ENCODE measurements at places on chromosomes 12 and 14. TPM values are rescaled to one million over a fixed set of nuclear protein-coding genes. Genes with fewer than 3 reads are reported as not detected.

ACOT2 gene
- polyA plus RNA-seq: 54.3 TPM

GRCh38 chr12:2543801-2544200 is 251.0 kb upstream of the FKBP4 start:
- DNase-seq: no peak

SRP54 gene
- 69.1 TPM for polyA plus RNA-seq

- DNase-seq: no peak
These were observed 280.4 kb downstream of the GALC start for GRCh38 chr14:87712396-87713090.

SCFD1 gene
- polyA plus RNA-seq: 93.4 TPM

GRCh38 chr12:26271889-26272492 is 76.6 kb downstream of the SSPN start:
- DNase-seq: no peak

DNA sequence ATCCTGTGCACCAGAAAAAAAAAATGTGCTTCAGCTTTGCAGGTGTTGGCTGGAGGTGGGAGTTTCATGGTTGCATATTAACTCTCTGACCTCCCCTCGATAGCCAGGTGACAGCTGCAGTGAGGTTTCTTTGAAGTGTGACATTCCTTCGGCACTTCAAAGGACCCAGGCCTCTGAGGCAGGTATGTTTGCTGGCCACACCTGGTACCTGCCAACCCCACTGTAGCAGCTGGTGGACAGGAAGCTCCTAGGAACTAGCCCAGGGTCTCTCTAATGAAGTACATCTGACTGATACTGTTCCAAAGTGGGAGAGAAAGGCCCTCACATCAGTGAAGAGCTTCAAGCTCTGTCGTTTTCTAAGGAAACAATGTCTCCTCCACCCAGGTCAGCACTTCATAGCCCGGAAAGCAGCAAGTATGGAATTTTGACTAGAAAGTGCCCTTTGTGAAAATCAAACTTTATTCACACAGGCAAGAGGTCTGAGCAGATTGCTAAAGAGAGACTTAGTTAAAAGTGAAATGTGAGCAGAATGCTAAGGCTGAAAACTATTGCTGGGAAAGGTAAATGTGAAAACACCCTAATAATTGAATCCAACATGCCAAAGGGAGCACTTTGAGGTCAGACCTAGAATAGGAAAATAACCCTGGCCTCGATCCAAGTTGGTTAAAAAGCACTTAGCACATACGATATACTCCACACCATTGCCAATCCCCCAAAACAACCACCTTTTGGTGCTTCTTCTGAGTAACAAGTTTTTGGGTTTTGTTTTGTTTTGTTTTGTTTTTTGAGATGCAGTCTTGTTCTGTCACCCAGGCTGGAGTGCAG is 71.3 kb downstream of the PHLDA1 start:
- DNase-seq: no peak

SLC25A47 gene
- polyA plus RNA-seq: not detected

C14orf39 gene
- 0.38 TPM for polyA plus RNA-seq

MYF6 gene
- polyA plus RNA-seq: 0.06 TPM

USP30 gene
- polyA plus RNA-seq: 30.1 TPM

- no peak for DNase-seq
These were observed 1.7 kb upstream of the RBM23 start for GRCh38 chr14:22920697-22921096.

P2RX2 gene
- polyA plus RNA-seq: 2.2 TPM

GRCh38 chr12:121812921-121813896 is 9.4 kb downstream of the SETD1B start:
- DNase-seq: no peak

PAPLN gene
- polyA plus RNA-seq: 22.9 TPM

DNA sequence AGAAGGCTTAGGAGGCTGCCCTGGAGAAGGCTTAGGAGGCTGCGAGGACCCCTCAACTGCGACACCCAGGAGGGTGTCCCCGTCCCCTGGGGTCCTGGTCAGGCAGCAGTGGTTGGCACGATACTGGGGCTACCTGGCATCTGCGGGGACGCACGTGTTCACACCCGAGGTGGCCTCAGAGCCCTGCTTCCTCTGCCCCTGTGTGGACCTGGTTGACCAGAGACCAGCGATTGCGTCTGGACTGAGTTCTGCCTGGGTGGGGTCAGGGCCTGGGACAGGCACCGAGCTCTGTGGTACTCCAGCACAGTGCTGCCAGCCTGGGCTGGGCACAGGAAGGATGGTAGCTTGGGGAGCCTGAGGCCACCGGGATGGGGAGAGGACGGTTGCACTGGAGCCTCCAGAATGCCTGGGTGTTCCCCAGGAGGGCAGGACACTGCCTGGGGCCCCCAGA is 735 bp downstream of the ASPG start:
- DNase-seq: no peak

DNA sequence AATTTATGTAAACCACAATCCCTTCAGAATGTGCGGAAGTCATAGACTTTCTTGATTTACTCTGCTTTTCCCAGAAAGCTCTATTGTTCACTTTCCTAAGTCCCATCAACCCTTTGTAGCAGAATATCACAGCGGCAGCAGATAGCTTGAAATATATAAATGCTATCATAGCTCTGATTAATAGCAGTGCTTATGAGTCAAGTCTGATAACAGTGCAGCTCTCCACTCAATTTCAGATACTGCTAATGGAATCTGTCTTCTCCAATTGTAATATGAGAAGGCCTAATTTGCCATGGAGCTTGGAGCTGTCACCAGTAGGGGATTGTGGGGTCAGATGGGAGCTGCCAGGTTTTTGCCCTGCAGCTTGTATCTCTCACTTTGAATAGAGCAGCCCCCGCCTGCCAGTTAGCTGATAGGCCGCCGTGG is 10.9 kb downstream of the TMEM260 start:
- no peak for DNase-seq

GRCh38 chr12:130961921-130962451 is 8.3 kb downstream of the ADGRD1 start:
- DNase-seq: no peak

FAM181A gene
- polyA plus RNA-seq: not detected

- DNase-seq: no peak
These were observed 480 bp downstream of the PTPN6 start for GRCh38 chr12:6951551-6952120.

PPFIA2 gene
- 7.2 TPM for polyA plus RNA-seq

SPIC gene
- not detected for polyA plus RNA-seq

E2F7 gene
- polyA plus RNA-seq: 6.4 TPM

DNA sequence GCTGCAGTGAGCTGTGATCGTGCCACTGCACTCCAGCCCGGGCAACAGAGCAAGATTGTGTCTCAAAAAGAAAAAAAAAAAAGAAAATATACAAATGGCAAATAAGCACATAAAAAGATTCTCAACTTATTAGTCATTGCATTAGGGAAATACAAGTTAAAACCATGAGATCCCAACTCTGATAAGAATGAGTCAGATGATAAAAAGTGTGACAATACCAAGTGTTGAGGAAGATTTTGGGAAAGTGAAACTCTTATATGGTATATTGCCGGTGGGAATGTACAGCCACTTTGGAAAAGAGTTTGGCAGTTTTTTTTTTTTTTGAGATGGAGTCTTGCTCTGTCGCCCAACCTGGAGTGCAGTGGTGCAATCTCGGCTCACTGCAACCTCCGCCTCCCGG is 7.6 kb upstream of the PRPF40B start:
- DNase-seq: no peak

GRCh38 chr14:44438936-44439335 is 68.1 kb downstream of the FSCB start:
- DNase-seq: no peak

- no peak for DNase-seq
These were observed 125.0 kb upstream of the HMGA2 start for GRCh38 chr12:65699251-65699650.

DNA sequence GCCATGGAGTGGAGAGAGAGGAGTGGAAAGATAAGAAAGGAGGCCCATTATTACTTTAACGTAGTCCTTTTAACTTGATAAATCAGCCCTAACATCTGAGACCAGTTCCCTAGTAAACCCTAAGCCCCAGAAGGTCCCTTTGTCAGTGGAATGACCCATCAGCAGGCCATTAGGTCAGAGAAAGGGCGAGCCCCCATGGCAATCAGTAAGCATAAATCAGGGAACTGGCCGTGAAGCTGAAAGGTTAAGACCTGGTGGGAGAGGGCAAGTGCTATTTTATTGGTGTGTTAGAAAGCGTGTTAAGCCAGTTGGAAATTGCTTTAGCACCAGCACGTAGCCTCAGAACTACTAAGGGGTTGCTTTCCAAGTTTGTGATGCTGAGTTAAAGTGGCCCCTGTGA is 708.0 kb downstream of the BCL11B start:
- DNase-seq: no peak

DNA sequence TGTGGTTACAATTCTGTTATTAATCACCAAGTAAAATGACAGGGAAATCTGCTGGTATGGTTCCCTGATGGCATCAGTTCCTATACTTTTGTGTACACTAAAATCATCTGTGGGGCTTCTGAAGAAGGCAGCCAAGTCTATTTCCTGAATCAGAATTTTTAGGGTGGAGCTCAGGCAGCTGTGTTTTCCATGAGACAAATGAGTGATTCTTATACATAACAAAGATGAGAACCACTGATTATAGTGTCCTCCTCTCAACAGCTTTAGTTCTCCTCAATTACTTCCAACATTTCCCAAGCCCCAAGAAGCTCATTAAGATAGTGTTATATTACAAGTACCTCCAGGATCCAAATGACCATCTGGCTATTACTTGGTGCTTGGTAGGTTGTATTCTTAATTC is 64.5 kb upstream of the USP44 start:
- no peak for DNase-seq

DNA sequence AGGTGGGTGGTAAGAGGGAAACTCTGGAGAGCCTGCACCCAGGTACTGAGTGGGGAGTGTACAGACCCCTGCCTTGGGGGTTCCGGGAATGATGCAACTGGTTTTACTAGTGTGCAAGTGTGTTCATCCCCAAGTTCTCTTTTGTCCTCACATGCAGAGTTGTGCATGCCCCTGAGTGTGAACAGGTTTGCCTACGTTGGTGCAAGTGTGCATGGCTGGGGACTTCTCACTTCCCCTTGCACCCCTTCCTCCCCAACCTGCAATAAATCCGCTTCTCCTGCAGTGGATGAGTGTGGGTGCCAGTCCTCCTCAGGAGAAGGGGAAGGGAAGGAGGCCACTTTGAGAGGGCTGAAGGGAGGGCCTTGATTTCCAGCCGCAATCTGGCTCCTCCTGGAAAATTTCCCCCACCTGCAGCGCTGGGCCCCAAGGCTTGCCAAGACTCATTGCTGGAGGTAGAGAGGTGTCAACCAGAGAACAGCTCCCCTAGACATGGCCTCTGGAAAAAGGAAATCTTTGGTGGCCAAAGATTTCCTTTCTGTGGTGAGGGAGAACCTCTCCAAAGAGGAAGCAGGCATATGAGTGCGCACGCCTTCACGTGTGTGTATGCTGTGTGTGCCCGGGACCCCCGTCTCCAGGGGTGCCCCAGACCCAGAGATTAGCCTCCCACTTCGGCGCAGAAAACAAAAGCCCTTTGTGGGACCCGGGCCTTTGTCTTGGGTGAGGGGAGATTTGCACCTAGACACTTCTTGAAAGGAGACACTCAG is 5.5 kb downstream of the AQP2 start:
- no peak for DNase-seq

DNA sequence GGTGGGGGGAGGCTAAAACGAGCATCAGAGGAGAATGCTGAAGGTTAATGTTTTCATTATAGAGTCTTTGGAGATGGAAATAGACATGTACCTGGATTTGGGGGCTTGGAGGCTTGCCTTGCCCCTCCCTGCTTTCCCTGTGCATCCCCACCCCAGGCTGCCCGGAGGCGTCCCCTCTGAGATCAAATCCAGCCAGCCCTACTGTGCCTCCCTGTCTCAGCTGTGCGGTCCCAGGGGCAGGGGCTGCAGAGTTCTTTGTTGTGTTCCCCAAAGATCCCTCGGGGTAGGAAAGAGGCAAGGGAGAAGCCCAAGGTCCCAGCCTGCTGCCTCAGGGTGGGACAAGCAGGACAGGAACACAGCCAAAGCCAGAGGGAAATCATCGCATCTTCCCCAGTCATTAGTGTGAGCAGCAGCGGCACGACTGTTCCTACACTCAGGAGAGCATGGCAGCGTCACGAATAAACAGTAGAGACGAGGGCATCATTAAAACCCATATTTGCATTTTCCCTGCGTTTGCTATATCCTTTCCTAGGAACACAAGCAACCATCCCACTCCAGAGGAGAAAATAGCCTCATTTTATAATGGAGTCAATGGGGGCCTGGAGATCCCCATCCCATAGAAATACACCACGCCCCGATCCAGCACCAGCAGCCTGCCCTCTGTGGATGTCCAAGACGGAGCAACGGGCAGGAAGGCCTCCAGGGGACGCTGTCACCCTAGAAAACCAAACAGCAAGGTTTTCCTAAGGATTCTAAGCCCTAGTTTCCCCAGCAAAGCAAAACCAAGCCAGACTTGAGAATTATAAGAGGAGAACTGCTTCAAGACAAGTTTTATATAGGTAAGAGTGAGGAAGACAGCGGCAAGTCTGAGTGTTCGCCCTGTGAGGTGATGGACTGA is 32.4 kb downstream of the ANO2 start:
- DNase-seq: no peak

DNA sequence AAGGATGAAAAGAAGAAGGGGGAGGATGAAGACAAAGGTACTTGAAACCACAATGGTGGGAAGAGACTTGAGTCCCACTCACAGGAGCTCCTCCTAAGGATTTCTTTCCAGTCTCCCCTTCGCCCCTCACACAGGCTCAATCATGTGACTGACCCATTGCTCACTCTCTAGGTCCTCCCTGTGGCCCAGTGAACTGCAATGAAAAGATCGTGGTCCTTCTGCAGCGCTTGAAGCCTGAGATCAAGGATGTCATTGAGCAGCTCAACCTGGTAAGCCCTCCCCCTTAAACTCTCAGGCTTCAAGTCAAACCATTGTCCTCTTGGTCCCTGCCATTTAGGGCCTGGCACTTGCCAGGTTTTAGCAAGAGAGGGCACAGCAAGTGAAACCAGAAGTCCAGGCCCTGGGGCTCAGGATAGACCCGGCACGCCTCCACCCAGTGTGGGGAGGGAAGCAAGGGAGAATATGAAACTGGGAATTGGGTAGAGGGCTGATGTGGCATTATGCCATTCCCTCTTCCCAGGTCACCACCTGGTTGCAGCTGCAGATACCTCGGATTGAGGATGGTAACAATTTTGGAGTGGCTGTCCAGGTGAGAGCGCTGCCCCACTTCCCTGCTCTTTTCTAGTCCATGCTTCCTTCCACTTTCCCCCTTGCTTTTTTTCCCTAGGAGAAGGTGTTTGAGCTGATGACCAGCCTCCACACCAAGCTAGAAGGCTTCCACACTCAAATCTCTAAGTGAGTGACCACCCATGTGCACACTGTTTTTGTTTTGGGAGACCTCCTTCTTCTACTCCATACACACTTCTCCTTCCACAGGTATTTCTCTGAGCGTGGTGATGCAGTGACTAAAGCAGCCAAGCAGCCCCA is 1.8 kb downstream of the PSME1 start:
- no peak for DNase-seq

Measured in left renal cortex interstitium (tissue), 4 donors.